ENCODE measurements at places on chromosomes 2 and 18. TPM values are rescaled to one million over a fixed set of nuclear protein-coding genes. Genes with fewer than 3 reads are reported as not detected.
A peak's percentile ranks its signal among the peaks of the same experiment; 100 is the strongest.

- no peaks in the 10 kb centered on the region for H3K36me3 ChIP-seq
- H3K4me3 ChIP-seq: no peak overlapping the region
- no peak overlapping the region for H3K27ac ChIP-seq
- H3K27me3 ChIP-seq: no peaks in the 10 kb centered on the region
- DNase-seq: no peak
Observed at GRCh38 chr2:213002383-213002782, 149.0 kb downstream of the IKZF2 start.

CFAP221 gene
- total RNA-seq: not detected

GRCh38 chr2:96531872-96532505, 4.6 kb upstream of the ARID5A start:
- H3K4me3 ChIP-seq: peak overlapping the region; percentile 88
- H3K27ac ChIP-seq: peak overlapping the region; percentile 95
- no peaks in the 10 kb centered on the region for H3K27me3 ChIP-seq

DNA sequence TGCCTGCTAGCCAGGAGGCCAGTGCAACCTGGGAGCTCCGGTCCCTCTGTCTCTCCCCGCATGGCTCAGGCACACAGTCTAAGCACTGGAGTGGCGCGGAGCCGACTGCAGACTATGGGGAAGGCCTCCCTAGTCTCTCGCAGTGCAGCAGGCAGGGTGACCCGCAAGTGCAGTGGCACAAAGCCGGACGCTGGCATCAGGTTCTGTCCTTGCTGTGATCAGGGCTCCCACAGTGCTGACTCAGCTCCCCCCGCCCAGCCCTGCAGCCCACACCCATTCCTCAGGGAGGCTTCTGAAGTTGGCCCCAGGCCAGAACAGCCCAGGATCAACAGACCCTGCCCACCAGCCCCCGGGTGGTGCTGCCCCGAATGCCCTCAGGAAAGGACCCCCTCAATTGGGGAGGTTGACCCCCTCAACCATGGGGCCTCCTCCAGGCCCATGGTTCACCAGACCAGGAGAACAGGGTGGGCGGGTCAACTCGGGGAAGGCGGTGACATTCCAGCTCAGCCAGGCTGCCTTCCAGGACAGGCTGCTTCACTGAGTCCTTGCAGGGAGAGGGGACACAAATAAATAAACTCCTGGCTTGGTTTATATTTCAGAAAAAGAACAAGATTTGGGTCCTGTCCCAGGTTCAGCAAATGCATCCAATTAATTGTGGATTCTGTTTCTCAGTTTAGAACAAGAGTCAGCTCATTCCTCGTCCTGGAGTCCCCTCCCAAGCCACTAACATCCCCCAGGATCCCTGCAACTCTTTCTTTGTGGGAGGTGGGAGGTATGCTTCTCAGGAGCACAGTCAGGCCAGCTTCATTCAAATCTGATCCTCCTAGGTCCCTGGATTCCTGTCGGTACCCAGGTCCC, 12.2 kb downstream of the BIN1 start:
- H3K36me3 ChIP-seq: no peaks in the 10 kb centered on the region
- H3K27me3 ChIP-seq: peaks cover 11% of the 10 kb centered on the region
- H3K27ac ChIP-seq: no peak overlapping the region
- peaks cover 8% of the 10 kb centered on the region for H3K4me1 ChIP-seq
- H3K4me3 ChIP-seq: no peak overlapping the region

GPR75 gene
- 1.8 TPM for total RNA-seq

- no peak for DNase-seq
- H3K4me1 ChIP-seq: no peaks in the 10 kb centered on the region
- no peaks in the 10 kb centered on the region for H3K36me3 ChIP-seq
- no peak overlapping the region for H3K4me3 ChIP-seq
Observed at GRCh38 chr2:66344087-66344663, 90.8 kb upstream of the MEIS1 start.

CASP10 gene
- total RNA-seq: 16.4 TPM

TIGD1 gene
- total RNA-seq: 14.6 TPM

DNA sequence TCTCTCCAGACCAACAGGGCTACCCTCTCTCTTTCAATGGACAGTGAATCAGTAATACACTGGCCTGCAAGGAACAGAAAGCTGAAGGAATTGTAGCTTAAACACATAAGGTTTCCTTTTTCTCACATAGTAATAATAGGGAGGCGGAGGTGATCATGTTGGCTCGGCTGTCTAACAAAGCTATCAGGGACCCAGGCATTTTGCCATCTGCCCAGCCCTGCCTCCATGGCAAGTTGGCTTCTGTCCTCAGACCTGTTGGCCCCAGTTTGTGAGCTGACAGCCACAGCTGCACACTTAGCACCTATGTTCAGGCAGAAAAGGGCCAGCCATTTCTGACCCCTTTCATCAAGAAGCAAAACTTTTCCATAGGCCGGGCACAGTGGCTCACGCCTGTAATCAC, 2.0 kb upstream of the CHRNG start:
- DNase-seq: no peak
- no peak overlapping the region for H3K27ac ChIP-seq
- peaks cover 39% of the 10 kb centered on the region for H3K27me3 ChIP-seq
- no peaks in the 10 kb centered on the region for H3K36me3 ChIP-seq
- H3K4me1 ChIP-seq: peaks cover 12% of the 10 kb centered on the region

STON1 gene
- 10.9 TPM for total RNA-seq

- no peak for DNase-seq
- no peaks in the 10 kb centered on the region for H3K27me3 ChIP-seq
- peaks cover 3% of the 10 kb centered on the region for H3K36me3 ChIP-seq
- H3K27ac ChIP-seq: peak overlapping the region; percentile 77
- H3K4me3 ChIP-seq: peak overlapping the region; percentile 96
Observed at GRCh38 chr2:47403609-47404193, 745 bp downstream of the MSH2 start.

DNA sequence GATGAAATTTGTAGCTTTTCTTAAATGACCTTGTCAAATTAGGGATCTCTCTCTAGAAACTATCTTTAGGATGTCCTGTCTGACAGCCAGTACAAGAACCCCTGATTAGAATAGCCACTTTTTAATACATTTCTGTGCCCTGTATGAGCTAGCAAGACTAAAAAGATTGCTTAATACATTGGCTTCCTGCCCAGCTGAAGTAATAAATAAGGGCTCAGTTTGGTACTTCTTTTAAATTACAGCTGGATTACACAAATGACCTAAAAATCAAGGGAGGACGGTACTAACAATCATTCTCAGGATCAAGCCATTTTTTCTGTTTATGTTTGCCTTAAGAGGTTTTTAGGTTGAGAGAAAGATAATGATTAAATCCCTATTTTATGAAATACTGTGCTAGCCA, 11.6 kb upstream of the OLA1 start:
- H3K4me1 ChIP-seq: no peaks in the 10 kb centered on the region
- H3K36me3 ChIP-seq: no peaks in the 10 kb centered on the region
- H3K4me3 ChIP-seq: no peak overlapping the region
- DNase-seq: no peak
- H3K27me3 ChIP-seq: peaks cover 20% of the 10 kb centered on the region

ADI1 gene
- total RNA-seq: 27.0 TPM

GALM gene
- total RNA-seq: 28.3 TPM
